ENCODE measurements at places on chromosomes 4 and X. TPM values are rescaled to one million over a fixed set of nuclear protein-coding genes. Genes with fewer than 3 reads are reported as not detected.
A peak's percentile ranks its signal among the peaks of the same experiment; 100 is the strongest.

- H3K27ac ChIP-seq, result no peak overlapping the region
- H3K27me3 ChIP-seq, result peaks cover 5% of the 10 kb centered on the region
- H3K36me3 ChIP-seq, result no peaks in the 10 kb centered on the region
Observed at GRCh38 chr4:165600959-165601683, 222.3 kb downstream of the CPE start.

DNA sequence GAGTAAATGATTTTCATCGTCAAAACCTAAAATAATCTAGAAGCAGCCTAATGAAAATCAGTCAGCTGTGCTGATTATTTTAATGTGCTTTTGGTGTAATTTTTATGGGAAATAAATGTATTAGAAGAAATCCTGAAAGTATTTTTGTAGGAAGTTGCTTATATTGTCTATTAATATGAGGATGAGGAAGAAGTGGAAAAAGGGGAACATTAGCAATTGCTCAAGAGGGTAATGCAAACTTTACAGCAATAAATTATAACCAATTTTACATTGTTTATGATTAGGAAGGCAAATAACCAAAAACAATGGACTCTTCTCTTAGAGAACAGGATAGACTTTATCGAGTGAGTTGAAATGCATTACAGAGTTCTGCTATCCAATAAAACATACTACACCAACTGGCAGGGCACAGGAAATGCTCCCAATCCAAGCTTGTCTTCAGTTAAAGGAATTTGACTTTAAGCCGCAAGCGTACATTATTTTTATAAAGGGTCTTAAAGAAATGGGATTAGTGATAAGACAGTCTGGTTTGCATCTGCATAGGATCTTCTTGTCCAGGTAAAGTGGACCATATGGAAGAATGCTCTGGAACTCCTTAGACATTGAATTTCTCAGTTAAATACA is 374.8 kb downstream of the PDGFC start:
- no peaks in the 10 kb centered on the region for H3K36me3 ChIP-seq
- peaks cover 3% of the 10 kb centered on the region for H3K27me3 ChIP-seq
- H3K4me1 ChIP-seq, result no peaks in the 10 kb centered on the region

C4orf46 gene
- 1.8 TPM for total RNA-seq

- H3K36me3 ChIP-seq, result no peaks in the 10 kb centered on the region
- no peak for DNase-seq
- H3K27ac ChIP-seq, result no peak overlapping the region
- no peak overlapping the region for H3K4me3 ChIP-seq
Observed at GRCh38 chr4:144574509-144574908, 71.4 kb upstream of the HHIP start.

DNA sequence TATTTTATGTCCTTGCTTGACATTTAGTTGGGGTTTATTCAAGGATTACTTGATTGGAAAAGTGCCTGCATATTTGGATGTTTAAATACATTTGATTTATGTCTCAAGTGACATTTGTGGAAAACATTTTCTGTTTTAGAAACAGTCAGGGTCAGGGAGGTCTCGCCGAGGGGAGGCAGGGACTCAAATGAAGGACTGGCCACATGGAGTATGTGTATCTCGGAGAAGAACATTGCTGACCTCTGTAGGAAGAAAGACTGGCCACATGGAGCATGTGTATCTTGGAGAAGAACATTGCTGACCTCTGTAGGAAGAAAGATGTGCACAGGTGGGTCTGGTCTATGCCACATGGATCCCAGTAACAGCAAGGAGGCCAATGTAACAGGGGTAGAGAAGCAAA is 233.6 kb downstream of the TRIML1 start:
- H3K36me3 ChIP-seq, result no peaks in the 10 kb centered on the region
- no peak for DNase-seq
- peaks cover 2% of the 10 kb centered on the region for H3K27me3 ChIP-seq
- H3K4me1 ChIP-seq, result no peaks in the 10 kb centered on the region
- no peak overlapping the region for H3K4me3 ChIP-seq

BEND2 gene
- 0.09 TPM for total RNA-seq

CT45A8 gene
- not detected for total RNA-seq

ACE2 gene
- total RNA-seq, result 0.67 TPM

GRCh38 chrX:11739776-11740175 is 18.3 kb upstream of the MSL3 start:
- no peak overlapping the region for H3K4me3 ChIP-seq
- no peaks in the 10 kb centered on the region for H3K36me3 ChIP-seq
- no peaks in the 10 kb centered on the region for H3K4me1 ChIP-seq

DNA sequence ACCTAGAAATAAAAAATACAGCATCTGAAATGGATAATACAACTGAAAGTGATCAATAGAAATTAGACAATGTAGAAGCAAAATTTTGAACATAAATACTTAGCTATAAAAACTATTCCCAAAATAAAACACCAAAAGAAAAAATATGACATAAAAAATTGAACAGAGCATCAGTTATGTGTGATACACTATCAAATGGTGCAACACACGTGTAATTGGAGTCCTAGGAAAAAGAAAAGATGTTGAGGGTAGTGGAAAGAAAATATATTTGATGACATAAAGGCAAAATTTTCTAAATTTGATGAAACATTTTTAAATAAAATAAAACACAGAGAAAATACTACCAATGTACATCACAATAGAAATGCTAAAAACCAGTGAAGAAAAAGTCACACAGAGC is 63.1 kb downstream of the NPY2R start:
- no peak overlapping the region for H3K4me3 ChIP-seq
- DNase-seq, result no peak
- no peaks in the 10 kb centered on the region for H3K4me1 ChIP-seq
- no peaks in the 10 kb centered on the region for H3K27me3 ChIP-seq
- H3K36me3 ChIP-seq, result no peaks in the 10 kb centered on the region
- H3K27ac ChIP-seq, result no peak overlapping the region

GRCh38 chr4:83178029-83178428 is 63.5 kb upstream of the PLAC8 start:
- H3K36me3 ChIP-seq, result no peaks in the 10 kb centered on the region
- H3K4me3 ChIP-seq, result no peak overlapping the region
- no peak for DNase-seq

DNA sequence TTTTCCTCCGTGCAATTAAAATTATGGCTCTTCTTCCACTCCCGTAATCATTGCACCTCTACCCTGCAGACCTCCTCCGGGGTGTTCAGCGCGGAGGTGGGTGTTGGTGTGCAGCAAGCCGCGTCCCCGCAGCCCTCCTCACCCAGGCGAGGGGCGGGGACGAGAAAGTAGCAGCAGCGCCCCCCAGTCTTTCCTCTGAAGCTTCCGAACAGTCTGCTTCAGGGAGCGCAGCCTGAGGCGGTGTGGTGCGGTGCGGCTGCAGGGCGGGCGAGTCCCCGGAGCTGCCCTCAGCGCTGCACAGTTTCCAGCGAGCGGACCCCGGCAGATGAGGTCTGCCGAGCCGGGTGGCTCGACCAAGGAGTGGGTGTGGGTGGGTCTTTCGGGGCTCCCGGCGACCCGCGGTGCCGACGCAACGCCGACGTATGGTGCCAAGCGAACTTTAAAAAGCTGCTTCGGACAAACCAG is at the start of gene FRAS1:
FRAS1 (plus strand) TSS at position 189 of the 465 bp plus-strand sequence. CDS start 687 bp downstream, outside the sequence.
- DNase-seq, result peak; percentile 49
- H3K27ac ChIP-seq, result peak within 1 kb of the TSS; percentile 42
- no peaks in the 10 kb centered on the region for H3K36me3 ChIP-seq
- peaks cover 32% of the 10 kb centered on the region for H3K4me1 ChIP-seq

CITED1 gene
- total RNA-seq, result not detected

- no peak for DNase-seq
- no peaks in the 10 kb centered on the region for H3K27me3 ChIP-seq
- H3K4me3 ChIP-seq, result no peak overlapping the region
- peaks cover 3% of the 10 kb centered on the region for H3K4me1 ChIP-seq
- no peak overlapping the region for H3K27ac ChIP-seq
Observed at GRCh38 chr4:52032005-52032404, 6.1 kb downstream of the SGCB start.

RFC1 gene
- total RNA-seq, result 45.2 TPM

GRCh38 chr4:184461711-184462441 is 12.5 kb downstream of the IRF2 start:
- H3K27ac ChIP-seq, result no peak overlapping the region
- H3K4me3 ChIP-seq, result no peak overlapping the region
- no peak for DNase-seq
- no peaks in the 10 kb centered on the region for H3K36me3 ChIP-seq
- no peaks in the 10 kb centered on the region for H3K27me3 ChIP-seq

DAPP1 gene
- total RNA-seq, result 1.1 TPM

DNA sequence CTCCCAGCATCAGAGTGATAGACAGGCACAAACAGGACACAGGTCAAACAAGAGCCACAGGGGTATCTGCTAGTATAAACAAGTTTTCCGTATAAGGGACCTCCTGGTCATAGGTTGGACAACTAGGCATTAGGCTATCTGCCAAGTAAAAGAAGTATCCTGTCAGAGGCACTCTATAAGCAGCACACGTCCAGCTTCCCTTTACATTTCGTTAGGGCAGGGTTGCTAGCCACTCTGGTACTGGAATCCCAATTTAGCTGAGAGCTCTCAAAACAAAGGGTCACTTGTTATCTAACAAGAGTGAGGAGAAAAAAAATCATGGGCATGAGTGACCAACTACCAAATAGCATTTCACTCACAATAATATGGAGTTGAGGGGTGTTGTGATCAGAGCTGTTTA is 780.7 kb upstream of the DIAPH2 start:
- H3K4me3 ChIP-seq, result no peak overlapping the region
- no peak for DNase-seq
- H3K4me1 ChIP-seq, result no peaks in the 10 kb centered on the region
- no peaks in the 10 kb centered on the region for H3K27me3 ChIP-seq
- H3K27ac ChIP-seq, result no peak overlapping the region

- no peak overlapping the region for H3K4me3 ChIP-seq
- H3K4me1 ChIP-seq, result no peaks in the 10 kb centered on the region
- DNase-seq, result peak; percentile 33
- no peaks in the 10 kb centered on the region for H3K27me3 ChIP-seq
- H3K36me3 ChIP-seq, result no peaks in the 10 kb centered on the region
Observed at GRCh38 chrX:70998411-70999027, 67.6 kb upstream of the SLC7A3 start.

TAF7L gene
- total RNA-seq, result not detected
